ENCODE measurements at places on chromosomes 5 and 9.

GRCh38 chr5:58406394-58406793, 53.5 kb downstream of the PLK2 start:
- DNase-seq, result no peak

DNA sequence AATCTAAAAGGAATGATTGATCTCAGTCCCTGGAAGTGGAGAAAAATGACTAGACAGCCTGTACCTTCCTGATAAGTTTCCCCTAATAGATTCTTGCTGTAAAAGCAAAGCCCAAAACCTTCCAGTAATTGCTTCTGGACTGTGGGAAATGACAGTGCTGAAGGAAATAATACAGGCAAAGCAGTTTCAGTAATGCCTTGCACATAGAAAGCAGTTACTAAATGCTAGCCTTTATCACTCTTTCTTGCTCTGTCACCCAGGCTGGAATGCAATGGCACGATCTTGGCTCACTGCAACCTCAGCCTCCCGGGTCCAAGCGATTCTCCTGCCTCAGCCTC, 50.3 kb downstream of the MAP1B start:
- no peak for DNase-seq

- no peak for DNase-seq
Measured at GRCh38 chr5:86748538-86749105, 130.9 kb downstream of the COX7C start.

DNA sequence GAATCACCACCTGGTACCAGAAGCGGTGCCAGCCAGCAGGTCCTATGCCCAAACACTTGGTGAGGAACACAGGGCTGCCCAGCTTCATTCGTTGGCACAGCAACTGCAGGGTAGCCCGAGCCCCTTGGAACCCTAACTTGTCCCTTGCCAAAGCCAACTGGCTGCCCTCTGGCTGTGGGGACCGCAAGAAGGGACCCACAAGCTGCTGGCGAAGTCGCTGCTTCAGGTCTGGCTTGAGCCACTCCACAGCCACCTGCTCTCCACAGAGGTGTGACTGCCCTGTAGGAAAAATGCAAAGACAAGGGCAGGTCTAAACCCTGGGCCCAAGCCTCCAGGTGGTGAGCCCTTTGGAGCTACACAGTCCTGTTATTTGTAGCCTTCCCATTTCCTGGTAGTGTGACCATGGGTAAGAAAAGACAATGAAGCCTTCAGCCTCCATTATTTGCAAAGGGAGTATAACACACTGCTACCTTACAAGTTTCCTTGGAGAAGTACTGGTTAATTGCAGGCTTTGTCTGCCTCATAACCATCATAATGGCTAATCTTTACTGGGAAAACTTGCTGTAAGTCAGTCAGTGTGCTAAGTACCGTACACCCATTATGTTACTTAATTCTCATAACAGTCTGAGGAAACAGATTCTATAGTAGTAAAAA, 1.8 kb downstream of the DND1 start:
- no peak for DNase-seq

DNA sequence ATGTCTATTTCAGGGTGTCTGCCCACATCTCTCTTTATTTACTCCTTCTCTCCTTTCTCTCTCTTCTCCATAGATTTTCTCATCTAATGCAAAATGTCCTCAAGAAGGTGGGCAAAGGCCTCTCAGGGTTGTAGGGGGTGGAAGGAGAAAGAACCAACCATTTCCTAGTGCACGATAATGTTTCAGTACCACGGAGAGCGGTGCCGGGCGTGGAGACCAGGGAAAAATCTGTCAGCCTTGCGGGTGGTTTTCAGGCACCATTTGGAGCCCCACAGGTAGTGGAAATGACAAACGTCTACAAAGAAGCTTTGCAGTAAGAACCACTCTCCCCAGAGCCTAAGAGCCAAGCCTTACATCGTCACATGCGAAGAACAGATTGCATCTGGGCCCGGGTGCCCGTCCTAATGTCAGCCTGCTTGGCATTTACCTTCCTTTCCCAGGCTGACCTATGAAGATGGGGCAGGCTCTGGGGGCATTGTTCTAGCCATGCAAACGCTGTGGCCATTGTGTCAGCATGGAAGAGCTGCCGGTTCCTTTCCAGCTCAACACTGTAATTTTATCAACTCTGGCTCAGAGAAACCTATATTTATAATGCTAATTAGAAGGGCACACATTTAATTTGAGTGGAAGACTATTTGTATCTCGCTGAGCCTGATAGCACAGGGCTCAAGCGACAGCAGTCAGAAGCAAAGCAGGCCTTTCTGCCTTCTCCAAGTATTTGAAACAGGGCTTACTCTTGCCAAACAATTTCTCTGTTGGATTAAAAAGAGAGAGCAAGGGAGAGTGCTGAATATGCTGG, 430.1 kb upstream of the WWC1 start:
- peak; percentile 2 for DNase-seq
